ENCODE measurements at places on chromosomes 2 and 18.

DNA sequence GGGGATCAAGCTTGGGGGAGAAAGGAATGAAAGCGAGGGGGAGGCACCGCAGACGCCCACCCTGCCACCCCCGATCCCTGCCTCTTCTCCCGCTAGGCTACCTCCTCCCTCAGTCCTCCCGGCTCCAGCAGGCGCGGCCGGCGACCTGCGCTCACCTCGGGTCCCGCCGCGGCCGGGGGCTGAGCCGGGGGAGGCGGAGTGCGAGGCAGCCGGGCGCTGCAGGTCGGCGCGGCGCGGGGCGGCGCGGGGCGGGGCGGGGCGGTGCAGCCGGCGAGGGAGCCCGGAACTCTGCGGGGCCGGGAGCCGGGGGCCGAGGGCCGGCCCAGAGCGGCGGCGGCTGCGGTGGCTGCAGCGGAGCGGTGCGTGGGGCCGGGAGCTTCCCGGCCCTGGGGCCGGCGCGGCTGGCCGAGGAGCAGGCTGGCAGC lies 477 bp downstream of the ACVR1 start:
- no peak for DNase-seq

- DNase-seq = peak; percentile 30
These were observed 94.3 kb downstream of the CDCA7 start for GRCh38 chr2:173448938-173449471.

- no peak for DNase-seq
These were observed 97.1 kb downstream of the INHBB start for GRCh38 chr2:120442923-120443571.

DNA sequence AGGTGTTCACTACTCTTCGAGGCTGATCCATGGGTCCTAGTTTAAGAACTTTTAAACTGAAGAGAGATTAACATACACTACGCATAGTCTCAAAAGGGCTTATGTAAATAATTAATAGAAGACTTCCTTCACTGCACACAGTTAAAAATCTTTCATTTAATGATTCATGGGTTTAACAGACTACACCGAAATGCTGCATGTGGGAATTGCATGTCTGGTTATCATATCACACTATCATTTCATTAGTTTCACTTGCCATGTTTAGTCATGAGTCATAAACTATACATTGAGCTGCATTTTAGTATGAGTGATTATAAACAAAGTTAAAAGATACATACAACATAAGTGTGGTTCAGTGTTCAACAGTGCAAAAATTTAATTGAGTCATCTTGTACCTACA lies 31.2 kb downstream of the GLS start:
- no peak for DNase-seq

DNA sequence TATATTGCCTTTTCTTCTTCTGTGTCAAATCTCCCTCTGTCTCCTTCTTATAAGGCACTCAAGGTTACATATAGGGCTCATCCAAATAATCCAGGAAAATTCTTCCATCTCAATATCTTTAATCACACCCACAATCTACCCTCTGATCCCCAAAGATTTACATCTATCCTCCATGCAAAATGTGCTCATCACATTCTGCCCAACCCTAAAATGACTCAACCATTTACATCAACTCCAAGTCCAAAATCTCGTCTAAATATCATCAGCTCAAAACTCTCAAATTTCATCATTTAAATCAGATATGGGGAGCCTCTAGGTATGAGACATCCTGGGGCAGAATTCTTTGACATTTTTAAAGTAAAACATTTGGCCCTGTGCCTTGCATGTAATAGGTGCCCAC lies 1349.8 kb downstream of the SUCLG1 start:
- DNase-seq = no peak

- DNase-seq = no peak
These were observed 36.8 kb downstream of the GPC1 start for GRCh38 chr2:240472078-240472790.

DNA sequence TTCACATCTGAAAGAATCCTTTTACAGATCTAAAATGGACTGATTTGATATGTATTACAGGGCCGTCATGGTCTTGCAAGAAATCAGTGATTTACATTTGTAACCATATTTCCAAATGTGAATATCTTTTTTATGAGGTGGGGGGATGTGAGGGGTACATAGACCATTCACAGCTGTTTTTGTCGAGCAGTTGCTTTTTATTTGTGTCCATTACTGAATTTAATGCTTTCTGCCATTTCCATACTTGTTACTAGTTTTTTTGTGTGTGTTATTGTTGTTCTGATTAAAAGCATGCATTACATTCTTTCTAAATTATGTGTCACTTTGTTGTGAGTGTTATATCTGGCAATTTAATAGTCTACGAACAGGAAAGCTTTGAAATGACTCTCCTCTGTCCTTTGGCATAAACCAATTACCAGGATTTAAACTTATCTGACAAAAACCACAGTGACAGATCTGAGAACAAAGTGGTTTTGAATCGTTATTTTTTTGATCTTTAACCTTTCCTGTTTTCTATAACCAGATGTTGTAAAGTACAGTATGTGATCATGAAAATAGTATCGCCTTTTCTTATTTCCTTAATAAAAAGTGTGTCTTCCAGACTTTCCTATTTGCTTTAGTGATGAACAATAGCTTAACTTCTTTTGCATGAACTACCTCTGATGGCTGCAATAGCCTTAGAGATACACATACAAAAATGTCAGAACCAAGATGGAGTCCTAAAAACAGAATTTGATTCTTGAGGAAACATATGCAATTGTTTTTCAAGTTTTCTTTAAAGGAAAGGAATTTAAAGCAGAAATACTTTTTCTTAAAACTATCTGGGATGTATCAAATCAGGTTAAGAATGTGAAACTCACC lies 354.2 kb upstream of the ACVR2A start:
- DNase-seq = no peak

GRCh38 chr18:63152096-63152495 lies 167.5 kb downstream of the BCL2 start:
- DNase-seq = no peak

GRCh38 chr2:188318161-188318749 lies 26.6 kb downstream of the GULP1 start:
- no peak for DNase-seq

GRCh38 chr2:218387369-218388194 lies 5.5 kb downstream of the SLC11A1 start:
- no peak for DNase-seq

DNA sequence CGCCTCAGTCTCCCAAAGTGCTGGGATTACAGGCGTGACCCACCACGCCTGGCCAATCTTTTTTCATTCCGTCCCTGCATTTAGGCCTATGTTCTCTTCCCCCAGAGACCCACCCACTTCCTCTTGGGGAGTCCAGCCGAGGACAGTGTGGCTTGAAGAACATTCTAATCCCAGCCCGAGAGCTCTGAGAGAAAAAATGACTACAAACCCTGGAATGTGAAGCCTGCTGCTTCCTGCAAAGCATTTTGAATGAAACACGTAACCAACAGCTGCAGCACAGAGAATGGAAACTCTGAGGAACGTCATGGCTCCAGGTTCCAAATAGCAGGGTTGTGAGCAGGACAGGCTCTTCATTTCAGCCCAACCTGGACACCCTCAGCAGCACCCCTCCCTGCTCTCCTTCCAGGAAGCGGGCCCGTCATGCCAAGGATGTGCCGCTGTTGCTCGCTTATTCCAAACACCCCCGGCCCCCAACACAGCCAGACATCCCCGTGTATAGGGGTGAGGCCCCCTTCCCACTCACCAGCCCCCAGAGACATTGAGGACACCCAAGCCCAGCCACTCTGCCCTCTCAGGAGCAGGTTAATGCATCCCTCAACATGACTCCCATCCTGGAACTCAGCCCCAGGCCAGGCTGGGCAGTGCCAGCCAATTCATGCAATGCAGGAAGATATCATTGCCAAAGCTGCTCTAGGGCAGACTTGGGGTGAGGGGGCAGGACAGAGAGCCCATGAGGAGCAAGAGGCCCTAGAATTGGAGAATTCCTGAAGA lies 139.8 kb downstream of the ZFP36L2 start:
- DNase-seq = peak; percentile 96

DNA sequence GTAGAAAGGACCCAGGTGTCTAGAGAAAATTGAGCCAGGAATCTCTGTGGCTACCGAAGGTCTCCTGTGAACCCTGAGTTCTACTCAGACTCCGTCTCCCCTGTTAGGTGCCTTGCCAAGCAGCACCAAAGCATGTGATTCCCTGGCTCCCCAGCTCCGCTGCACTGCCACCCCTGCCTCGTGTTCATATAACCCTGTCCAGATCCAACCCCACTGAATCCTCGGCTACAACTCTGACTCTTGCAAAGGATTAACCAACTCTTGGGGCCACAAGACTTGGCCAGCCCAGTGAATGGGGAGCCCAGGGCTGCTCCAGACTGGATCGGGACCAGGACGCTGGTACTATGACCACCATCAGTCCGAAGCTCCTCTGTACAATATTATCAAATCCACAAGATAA lies 37.3 kb upstream of the ACAA2 start:
- DNase-seq = no peak

DNA sequence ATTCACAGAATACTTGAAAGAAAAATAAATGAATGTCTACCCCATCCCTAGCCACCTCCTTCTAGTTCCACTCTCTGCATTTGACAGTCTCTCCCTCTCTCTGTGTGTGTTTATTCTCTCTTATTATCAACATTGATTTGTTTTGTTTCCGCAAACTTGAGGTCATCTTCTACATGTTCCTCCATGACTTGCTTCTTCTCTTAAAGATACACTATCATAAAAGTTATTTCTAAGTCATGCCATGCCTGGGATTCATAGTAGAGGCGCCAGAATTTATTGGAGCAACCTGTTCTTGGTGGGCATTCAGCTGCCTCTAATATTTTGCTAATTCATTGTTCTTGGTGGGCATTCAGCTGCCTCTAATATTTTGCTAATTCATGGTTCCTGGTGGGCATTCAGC lies 58.9 kb upstream of the SMAD7 start:
- no peak for DNase-seq

GRCh38 chr18:33812186-33812585 lies 234.2 kb downstream of the ASXL3 start:
- DNase-seq = no peak

DNA sequence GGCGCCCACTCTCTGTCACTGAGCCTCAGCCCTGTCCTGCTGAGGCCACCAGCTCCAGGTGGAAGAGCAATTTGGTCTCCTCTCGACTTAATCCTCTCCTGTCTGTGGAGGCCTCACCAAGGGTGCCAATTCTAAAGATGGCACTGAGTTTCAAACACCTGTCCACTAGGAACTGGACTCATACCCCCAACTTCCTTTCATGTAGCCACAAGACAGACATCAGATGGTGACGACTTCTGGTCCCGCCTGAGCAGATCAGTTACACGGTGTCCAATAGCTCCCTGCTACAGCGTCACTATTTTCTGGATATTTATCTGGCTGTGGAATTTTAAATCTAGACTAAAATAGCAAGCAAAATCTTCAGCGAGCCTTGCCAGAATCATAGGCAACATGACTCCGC lies 24.5 kb upstream of the SP5 start:
- no peak for DNase-seq

DNA sequence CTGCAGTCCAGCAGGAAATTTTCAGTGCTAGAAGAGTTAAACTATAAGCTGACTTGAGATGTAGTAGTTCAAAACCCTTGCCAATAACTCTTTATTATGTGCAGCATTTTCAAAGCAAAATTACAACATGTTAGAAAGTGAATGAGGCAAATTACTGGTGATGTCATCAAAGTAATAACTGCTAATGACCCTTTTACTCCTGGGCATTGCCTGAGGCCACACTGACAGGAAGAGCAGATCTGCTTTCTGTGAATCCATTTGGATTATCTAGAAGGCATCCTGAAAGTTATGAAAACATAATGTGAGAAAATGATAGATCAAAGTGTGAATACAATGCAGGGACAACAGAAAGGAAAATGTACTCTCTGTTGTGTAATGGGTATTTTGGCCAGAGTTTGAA lies 139.6 kb upstream of the TRIB2 start:
- no peak for DNase-seq

DNA sequence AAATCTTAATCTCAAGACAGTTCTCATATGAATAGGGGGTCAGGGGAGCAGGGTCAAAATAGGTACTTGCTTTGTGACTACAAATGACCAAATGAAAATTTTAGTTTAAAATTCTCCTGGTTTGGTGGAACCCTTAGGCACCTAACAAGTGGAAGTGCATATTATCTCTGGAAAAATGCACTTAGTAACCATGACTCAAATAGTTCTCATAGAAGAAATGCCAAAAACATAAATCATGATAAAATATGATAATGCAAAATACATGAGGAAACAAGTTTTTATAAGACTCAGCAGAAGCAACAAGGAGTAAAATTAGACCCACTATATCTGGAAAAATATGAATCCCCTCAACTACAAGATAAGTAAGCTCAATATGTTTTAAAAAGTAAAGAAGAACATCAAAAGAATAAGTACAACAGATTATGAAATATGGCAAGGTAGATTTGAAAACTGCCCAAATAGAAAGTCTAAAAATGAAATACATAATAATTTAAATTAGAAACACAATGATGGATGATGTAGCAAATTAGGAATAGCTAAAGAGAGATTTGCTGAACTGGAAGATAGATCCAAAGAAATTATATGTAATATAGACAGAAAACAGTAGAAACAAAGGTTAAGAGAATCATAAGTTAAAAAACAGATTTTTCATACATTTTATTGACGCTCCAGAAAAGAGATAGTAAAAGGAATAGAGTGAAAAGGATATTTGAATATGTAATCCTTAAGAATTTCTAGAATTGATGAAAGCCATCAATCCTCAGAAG lies 308.3 kb downstream of the SETBP1 start:
- no peak for DNase-seq

DNA sequence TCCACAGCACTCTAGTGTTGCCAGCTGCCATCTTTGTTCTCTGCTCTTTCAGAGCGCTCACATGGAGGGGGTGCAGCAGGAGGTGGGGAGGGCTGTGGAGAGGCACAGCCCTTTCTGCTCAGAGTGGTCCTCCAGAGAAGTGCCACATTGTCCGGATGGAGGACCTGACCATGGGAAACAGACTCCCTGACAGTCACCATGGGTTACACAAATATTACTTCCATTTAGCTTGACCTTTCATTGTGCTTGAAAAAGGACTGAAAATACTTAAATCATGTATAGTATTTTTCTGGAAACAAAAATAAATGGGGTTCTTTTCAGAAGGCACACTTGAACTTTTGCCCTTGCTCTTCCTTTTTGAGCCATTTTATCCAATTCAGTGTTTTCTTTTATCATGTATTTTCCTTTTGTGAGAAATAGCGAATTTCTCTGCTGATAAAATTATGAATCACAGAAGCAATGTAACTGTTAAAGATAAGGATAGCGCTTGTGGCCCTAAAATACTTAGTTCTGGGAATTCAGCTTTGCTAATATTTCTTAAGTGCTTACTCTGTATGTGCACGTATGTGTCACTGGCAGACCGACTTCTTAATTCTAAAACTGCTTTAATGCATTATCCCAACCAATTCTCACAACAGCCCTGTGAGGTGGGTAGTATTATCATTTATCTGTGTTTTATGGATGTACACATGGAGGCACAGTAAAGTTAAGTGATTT lies 34.2 kb downstream of the SPATS2L start:
- DNase-seq = no peak

DNA sequence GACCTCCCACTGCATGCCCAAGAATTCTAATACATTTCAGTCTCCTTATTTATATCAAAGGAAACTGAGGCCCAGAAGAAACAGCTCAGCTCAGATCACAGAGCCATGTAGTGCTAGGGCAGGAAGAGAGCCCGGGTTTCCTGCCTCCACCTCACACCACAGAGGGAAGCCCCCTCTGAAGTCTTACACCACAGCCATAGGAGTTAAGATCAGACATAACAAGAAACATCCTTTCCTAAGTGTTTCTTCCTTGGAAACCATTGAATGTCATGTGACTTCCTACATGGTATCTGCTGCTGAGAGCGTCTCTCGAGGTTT lies 102.1 kb downstream of the MTCL1 start:
- no peak for DNase-seq

GRCh38 chr2:46050489-46050888 lies 246.7 kb upstream of the EPAS1 start:
- DNase-seq = no peak

- no peak for DNase-seq
These were observed 256.6 kb downstream of the VAPA start for GRCh38 chr18:10170375-10170774.
